ENCODE measurements at places on chromosomes 4 and X.

GRCh38 chrX:66030505-66031317 is 9.2 kb downstream of the VSIG4 start:
- DNase-seq, result no peak

GRCh38 chrX:154855256-154855655 is 20.8 kb upstream of the SMIM9 start:
- no peak for DNase-seq

GRCh38 chrX:153333266-153333665 is 687 bp upstream of the ZNF275 start:
- DNase-seq, result no peak

- no peak for DNase-seq
These were observed at the start of gene PSAPL1 for GRCh38 chr4:7434766-7435150. Gene PSAPL1, minus strand, starts transcription at chr4:7434930. Its CDS starts 51 bp downstream, at chr4:7434879.

GRCh38 chrX:9832811-9833210 is 46.6 kb downstream of the SHROOM2 start:
- DNase-seq, result no peak

- no peak for DNase-seq
These were observed 26.4 kb downstream of the RBM47 start for GRCh38 chr4:40603281-40603680.

DNA sequence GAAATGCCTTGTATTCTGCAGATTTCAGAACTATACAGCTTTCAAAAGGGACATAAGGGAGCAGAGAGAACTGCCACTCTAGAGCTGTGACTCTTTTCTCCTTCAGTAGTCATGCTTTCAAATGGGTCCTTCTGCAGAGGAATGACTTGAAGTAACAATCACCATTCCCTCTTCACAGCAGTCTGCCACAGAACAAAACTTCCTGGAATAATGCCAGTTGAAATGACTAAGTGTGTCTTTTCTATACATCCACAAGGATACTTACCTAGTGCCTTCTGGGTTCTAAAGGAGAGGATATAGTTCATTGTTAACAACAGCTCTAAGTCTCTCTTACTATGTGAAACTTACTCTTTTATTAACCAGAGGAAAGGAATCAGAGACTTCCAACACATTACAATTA is 515.4 kb upstream of the ATOH1 start:
- DNase-seq, result no peak

DNA sequence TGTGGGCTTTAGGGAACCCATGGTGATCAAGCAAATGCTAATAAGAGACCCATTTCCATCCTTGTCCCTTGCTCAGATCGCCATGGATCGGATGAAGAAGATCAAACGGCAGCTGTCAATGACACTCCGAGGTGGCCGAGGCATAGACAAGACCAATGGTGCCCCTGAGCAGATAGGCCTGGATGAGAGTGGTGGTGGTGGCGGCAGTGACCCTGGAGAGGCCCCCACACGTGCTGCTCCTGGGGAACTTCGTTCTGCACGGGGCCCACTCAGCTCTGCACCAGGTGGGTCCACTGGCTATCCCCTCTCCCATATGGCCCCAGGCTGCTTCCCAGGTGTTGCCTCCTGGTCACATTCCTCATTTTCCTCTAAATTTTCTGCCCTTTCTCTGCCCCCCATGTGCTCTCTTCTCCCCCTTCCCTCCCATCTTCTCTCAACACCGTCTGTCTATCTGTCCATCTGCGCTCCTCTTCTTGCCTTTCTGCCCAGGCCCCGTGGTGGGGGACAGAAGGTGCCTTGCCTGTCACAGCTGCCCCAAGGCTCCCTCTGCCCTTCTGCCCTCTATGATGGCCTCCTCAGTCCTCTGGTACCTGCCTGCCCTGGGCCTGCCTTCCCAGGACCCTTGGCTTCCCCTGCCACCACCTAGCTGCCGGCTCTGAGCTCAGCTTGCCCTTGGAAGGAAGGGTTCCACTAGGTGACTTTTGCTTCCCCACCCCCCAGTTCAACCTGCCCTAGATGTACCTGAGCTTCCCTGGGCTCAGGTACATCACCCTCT is 5.2 kb downstream of the CDK16 start:
- DNase-seq, result no peak

GRCh38 chr4:151228189-151229119 is 48.5 kb upstream of the PRSS48 start:
- DNase-seq, result no peak

GRCh38 chr4:124537971-124538370 is 174.6 kb downstream of the ANKRD50 start:
- DNase-seq, result no peak

- DNase-seq, result no peak
These were observed 910 bp downstream of the HPGDS start for GRCh38 chr4:94341481-94342370.
